ENCODE measurements at places on chromosomes 7 and 10. TPM values are rescaled to one million over a fixed set of nuclear protein-coding genes. Genes with fewer than 3 reads are reported as not detected.

C10orf62 gene
- not detected for total RNA-seq

DNA sequence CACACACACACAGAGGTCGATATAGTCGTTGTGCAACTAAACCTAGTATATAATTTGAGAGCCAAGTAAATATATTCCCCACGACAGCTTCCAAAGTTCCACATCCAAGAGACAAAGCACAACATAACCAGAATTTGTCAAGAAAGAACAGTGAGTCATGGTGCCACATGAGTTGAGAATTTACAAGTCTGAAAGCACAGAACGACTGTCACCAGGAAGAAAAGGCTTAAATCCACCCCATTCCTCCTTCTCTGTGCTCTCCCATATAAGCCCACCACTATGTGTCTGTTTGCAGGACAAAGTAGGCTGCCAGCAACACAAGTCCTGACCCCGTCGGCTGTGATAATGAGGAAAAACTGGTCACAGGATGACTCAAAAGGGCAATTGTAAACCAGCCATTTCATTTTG lies 32.8 kb downstream of the GSAP start:
- no peak for DNase-seq

DNA sequence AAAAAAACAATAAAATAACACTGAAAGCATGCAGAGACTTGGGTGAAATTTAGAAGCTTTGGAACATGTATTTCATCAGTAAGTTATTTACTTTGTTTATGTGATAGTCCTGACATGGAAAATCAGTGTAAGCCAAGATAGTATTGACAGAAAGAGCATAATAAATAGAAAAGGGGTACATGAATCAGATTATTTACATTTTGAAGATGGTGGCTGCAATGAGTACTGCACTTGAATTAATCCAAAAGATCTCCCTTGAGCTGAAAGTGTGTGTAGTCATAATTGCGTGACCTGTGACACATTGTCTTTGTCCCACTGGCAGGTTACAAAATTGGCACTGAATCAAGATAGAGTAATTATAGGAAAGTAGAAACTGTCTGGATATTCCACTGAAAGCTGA lies 562.9 kb downstream of the GFRA1 start:
- DNase-seq, result no peak

DNA sequence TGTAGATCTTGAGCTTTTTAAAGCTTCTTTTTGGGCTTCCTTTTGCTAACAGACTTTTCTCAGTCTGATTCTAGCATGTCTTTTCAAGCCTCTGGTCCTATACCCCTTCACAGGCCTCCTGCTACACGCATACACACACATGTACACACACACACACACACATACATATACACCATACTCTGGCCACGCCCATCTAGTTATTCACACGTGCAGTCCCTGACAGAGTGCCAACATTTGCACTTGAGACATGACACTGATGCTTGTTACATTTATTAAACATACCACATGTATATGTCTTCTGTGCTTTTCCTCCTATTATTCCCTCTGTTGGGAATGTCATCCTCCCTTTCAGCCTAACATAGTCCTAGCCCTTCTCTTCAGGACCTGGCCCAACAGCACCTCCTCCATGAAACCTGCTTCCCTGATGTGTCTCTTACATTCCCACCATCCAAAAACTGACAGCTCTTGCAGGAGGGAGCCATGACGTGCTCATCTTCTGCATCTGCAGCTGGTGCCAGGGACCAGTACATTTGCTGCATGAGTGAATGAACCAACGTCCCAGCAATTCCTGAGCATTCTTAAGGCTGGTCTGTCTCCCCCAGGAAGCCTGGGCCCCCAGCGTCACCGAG lies 222.1 kb downstream of the ARHGAP12 start:
- no peak for DNase-seq

GRCh38 chr7:11341285-11341944 lies 367.7 kb downstream of the PHF14 start:
- DNase-seq, result no peak

- DNase-seq, result no peak
Observed at GRCh38 chr10:110973400-110973799, 54.0 kb downstream of the SHOC2 start.

SEMA4G gene
- total RNA-seq, result 194 TPM

GRCh38 chr7:156942708-156943090 lies 6.8 kb upstream of the NOM1 start:
- no peak for DNase-seq

DNA sequence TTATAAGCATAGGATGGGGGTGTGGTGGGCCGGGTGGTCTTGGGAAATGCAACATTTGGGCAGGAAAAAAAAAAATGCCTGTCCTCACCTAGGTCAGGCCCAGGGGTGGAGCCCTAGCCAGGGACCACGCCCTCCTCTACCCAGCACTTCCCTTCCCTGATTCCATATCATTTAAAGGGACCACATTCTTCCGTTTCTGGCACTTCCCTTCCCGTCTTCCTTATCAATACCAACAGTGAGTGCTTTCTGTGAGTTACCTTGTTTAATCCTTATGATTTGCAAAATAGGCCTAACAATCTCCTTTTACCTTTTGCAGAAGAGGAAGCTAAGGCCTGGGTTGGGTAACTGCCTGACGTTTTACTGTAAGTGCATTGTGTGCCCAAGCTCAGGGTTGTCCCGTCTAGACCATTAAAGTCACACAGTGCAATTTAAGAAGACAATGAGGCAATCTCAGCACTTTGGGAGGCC lies 16.7 kb upstream of the C10orf95 start:
- no peak for DNase-seq

- DNase-seq, result no peak
Observed at GRCh38 chr10:74310652-74311257, 159.7 kb downstream of the ADK start.

- DNase-seq, result no peak
Observed at GRCh38 chr10:72552857-72553256, 73.0 kb downstream of the MICU1 start.

DNA sequence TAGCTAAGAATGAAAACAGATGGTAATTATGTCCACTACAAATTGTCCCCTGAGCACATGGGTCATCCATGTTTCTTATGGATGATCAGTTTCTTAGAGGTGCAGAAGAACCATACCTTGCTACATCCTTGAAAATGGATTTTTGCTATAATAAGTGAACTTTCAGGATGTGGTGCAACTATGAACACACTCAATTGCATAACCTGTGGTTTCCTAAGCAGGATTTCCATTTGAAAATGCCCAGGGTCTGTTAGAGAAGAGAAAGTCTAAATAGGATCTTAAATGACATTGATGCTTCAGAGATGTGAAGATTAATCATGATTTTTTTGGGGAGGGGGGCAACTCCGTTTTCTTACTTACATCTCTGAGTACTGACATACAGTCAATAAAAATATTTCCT lies 39.6 kb upstream of the CACNB2 start:
- no peak for DNase-seq

- no peak for DNase-seq
Observed at GRCh38 chr7:111911166-111911961, 294.8 kb downstream of the DOCK4 start.

GRCh38 chr10:73771722-73772280 lies 10.0 kb upstream of the CHCHD1 start:
- DNase-seq, result peak; percentile 85

DNA sequence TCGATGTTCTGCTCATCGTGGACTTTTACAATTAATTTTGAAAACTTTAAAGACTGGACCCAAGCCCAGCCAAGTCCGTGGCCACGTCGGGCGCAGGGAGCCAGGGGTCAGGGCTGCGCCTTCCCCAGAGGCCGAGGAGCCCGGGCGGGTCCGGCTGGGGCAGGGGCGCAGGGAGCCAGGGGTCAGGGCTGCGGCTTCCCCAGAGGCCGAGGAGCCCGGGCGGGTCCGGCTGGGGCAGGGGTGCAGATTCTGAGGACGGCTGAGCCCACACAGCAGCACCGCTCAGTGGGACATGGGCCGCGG lies 75.2 kb downstream of the MICALL2 start:
- no peak for DNase-seq

DNA sequence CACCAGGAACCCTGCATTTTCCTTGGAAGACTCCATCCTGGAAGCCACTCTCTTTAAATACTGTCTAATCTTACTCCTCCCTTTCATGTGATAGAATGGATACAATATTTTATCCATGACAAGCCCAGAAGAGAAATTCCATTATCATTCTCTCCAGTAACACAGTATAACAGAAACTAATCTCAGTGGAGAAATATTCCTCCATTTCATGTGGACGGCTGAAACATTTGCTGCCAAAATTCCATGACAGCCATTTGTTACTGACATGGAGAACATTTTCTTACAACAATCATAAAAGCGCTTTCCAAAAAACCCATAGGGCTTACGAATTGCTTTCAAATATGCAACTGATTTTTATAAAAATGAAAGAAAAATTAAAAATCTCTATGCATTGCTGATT lies 392.8 kb upstream of the KLF6 start:
- DNase-seq, result no peak

SLC18A3 gene
- not detected for total RNA-seq

LZTS2 gene
- 53.7 TPM for total RNA-seq

DNA sequence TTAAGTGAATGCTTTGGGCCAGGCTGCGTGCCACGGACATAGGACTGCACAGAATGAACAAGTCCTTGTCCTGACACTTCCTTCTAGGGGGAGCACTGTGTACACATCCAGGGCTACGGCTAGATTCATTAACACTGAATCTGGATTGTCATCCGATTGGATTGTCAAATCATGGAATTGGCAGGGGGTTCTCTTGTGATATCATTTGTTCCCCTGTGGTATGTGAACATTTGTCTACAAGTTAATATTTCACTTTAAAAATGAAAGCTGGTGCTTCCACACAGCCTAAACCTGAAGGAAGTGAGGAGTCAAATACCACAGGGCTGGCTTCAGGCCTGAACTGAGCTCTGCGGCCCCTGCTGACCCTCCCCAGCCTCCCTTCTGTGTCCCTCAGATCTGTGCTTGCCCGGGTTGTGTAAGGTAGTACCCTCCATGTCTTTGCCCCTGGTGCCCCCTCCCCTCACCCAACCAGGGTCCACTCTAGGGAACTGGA lies 75.6 kb downstream of the SNX10 start:
- no peak for DNase-seq

- no peak for DNase-seq
Observed at GRCh38 chr7:44284881-44285541, 40.4 kb downstream of the CAMK2B start.

GRCh38 chr7:134946260-134946659 lies 40.0 kb upstream of the AGBL3 start:
- DNase-seq, result no peak

DNA sequence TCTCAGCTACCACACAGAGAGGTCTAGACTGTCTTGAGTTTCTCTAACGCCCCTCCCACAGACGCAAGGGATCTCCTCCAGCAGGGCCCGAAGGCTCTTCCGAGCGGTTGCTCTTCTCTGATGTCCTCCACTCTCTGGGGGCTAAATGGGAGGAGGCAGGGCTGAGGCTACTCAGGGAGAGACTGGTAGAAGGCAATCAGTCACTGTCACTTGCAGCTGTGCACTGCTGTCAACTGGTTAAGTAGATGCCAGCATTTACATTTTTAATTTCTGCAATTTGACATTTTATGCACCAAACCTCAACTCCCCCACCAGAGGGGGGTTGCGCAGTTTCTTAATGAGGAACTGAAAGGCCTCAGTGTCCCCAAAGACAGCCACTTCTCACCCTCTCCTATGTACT lies 442.8 kb downstream of the PLXNA4 start:
- DNase-seq, result no peak

NUTM2A gene
- total RNA-seq, result 2.3 TPM

NRF1 gene
- total RNA-seq, result 27.2 TPM

CLRN3 gene
- total RNA-seq, result 215 TPM

- DNase-seq, result no peak
Observed at GRCh38 chr10:88920986-88921593, 31.5 kb downstream of the ACTA2 start.

- no peak for DNase-seq
Observed at GRCh38 chr7:74183142-74183541, 9.0 kb downstream of the EIF4H start.

DNA sequence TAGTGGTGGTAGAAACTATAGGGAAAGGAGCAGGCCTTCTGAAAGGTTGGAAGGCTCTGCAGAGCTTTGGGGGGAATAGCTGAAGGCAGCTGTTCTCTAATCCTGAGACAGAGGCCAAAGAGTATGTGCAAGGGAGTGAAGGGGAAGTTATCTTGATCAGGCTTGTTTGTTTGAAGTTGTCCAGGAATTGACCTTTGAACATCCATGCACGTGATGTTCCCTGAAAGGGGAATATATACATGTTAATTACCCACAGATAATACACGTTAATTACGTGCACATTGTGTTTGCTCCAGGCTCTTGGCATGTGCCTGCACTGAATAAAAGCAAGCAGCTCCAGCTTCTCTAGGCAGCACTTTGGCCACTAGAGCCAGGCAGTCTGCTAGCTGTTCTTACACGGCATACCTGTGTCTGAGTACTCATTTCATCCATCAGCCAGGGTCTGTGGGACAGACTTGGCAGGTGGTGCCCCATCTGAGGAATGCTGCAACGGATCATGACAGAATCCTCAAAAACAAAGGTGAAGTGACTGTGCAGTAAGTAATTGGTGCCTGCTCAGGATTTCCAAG lies 18.0 kb upstream of the STARD3NL start:
- peak; percentile 66 for DNase-seq

GSTO2 gene
- 14.5 TPM for total RNA-seq

- no peak for DNase-seq
Observed at GRCh38 chr10:77501846-77502261, 135.8 kb downstream of the KCNMA1 start.

GRCh38 chr7:11188529-11189310 lies 215.0 kb downstream of the PHF14 start:
- DNase-seq, result no peak

NEUROD6 gene
- not detected for total RNA-seq

DNA sequence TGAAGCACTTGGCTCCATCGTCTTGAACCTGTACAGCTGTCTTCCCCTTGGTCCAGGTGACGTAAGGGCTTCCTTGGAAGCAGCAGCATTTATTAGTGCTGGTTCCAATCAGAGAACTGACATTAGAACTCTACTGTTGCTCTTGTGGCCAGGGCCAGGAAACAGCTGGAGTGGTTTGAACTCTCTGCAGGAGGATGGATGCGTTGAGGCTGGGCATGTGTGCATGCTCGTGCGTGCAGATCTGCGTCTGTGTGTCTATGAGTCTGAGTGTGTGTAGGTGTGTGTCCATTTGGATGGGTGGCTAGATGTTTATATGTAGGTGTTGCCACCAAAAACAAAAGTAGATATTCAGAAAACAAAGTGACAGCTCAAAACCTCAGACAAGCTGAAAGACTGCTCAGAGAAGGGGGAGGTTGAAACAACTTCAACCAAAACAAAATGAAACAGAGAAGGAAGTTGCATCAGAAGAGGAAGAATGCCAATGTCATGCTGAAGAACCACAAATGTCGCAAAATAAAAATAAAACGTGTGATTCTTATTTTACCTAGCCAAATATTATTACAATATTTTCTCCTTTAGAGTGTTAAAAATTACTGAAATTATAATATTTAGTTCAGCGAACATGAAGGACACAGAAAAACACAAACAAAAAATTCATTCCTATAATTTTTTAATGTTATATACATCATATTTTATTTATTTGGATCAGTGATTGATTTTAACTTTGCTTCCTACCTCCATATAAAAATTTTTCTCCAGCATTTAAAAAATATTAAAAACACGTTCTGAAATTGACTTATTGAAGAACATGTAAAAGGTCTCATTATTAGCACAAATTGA lies 96.1 kb upstream of the MKLN1 start:
- peak; percentile 82 for DNase-seq

FZD8 gene
- 2.2 TPM for total RNA-seq
